ENCODE measurements at places on chromosomes 11 and 22.

GRCh38 chr11:75583718-75584658 is 21.9 kb downstream of the SERPINH1 start:
- peak; percentile 66 for DNase-seq

DNA sequence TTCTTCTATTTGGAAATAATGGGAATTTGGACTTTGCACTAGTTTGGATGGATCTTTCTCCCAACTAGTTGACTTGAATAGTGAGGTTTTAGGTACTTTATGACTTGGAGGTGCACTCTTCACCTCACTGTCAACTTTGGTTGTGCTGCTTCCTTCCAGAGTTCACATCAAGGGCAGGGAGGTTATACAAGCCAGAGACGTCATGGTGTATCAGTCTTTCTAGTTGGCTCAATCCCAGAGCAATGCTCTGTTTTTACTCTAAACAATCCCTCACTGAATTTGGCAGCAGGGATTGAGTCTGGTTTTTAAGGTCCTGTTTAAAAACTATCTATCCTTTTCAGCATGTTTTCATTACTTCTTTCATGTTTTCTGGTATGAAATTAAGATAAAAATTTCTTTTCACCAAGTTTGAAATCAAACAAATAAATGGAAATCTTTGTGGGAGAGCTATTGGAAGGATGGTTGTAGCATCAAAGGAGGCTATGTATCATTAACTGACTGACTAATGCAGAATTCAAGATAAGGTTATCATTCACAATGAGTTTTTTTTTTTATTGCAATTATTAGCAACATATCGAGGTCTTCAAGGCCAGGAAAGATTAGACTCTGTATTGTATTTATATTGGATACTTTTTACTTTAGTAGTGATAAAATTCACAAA is 28.0 kb upstream of the ZBED5 start:
- DNase-seq, result no peak

- no peak for DNase-seq
These were observed 4.1 kb downstream of the MMP20 start for GRCh38 chr11:102620818-102621561.

DNA sequence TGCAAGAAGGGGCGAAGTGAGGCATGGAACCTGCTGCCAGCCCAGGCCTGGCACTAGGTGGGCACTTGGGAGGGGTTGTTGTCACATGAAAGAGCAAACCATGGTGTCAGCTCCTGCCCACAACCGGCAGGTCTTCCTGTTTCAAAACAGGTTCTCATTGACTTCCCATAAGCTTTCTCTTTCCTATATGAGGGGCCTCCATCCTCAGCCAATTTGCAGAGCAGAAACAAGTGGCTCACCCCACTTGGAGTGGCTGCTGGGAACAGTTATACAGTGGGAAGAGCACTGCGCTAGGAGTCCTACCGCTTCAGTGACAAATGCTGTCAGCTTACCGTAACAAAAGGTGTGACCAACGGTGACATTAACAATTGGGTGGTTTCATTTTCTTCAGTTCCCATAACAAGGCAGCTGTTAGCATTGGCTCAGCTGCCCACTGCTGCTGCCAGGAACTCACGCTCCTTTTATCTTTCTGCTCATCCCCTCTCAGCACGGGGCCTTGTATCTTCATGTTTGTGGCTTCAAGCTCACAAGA is 10.2 kb upstream of the SSTR3 start:
- no peak for DNase-seq

DNA sequence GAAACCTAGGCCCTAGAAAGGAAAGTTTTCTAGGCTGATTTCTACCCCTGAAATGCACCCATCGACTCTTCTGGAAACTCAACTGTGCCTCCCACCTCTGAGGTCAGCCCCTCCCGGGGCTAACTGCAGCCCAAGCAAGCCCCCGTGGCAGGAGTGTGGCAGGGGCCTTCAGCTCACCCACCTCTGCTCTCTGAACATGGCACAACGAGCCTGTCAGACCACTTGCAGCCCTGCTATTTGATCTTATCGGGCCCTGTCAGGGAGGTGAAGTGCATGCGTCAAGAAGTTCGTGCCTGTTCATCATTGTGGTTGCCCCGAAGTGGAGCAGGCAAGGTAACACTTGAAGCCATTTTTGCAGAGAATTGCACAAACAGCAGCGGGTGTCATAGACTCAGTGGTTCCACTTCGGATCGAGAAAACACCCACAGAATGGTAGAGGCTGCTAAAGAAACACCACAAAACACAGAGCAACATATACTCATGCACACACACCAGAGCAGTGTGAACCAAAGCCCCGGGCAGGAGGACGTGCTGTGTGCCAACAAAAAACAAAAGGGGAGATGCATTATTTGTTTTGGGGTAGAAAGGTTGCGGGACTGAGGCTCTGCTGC is 262.7 kb downstream of the ETS1 start:
- DNase-seq, result no peak

- DNase-seq, result no peak
These were observed 78.7 kb downstream of the COMMD9 start for GRCh38 chr11:36210529-36210928.

DNA sequence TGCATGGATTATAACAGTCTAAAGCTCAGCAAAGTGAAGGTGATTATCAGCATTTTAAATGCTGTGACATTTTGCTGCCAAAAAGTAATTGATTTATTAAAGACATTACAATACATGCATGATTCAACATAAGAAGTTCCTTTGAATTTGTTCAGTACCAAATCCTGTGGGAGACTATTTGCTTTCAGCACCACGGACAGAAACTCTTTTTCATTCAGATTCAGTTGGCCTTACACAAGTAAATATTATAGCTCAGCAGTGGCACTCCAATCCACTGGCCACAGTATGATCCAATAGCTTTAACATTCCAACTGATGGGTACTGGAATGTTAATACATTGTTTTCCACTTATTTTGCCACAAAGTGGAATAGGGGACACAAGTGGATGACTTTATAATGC is 806.7 kb downstream of the NTM start:
- DNase-seq, result no peak

- DNase-seq, result no peak
These were observed 736.0 kb downstream of the NELL1 start for GRCh38 chr11:21405422-21405821.

GRCh38 chr22:26170795-26171580 is 1.7 kb downstream of the SEZ6L start:
- DNase-seq, result peak; percentile 21

GRCh38 chr11:116466801-116467200 is 306.0 kb downstream of the BUD13 start:
- DNase-seq, result no peak

DNA sequence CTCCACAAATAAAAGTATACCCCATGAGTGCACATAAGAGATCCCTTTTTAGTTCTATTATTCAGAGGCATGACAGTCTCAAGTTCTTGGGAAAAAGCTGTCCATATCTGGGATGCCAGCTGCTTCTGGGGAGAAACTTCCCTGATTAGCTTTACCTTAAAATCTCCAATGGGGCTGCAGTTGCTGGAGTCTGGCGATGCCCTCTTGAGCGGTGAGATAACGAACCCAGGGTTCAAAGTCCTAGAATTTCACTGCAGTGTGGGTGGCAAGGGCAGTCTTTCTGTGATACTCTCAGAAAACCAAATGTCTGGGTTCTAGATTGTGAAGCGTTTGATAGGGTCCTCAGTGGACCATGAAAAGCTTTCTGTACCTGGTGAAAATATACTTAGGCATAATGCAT is 7.4 kb upstream of the PRR33 start:
- DNase-seq, result no peak

- DNase-seq, result no peak
These were observed 14.0 kb downstream of the GRAMD1B start for GRCh38 chr11:123443851-123444623.

DNA sequence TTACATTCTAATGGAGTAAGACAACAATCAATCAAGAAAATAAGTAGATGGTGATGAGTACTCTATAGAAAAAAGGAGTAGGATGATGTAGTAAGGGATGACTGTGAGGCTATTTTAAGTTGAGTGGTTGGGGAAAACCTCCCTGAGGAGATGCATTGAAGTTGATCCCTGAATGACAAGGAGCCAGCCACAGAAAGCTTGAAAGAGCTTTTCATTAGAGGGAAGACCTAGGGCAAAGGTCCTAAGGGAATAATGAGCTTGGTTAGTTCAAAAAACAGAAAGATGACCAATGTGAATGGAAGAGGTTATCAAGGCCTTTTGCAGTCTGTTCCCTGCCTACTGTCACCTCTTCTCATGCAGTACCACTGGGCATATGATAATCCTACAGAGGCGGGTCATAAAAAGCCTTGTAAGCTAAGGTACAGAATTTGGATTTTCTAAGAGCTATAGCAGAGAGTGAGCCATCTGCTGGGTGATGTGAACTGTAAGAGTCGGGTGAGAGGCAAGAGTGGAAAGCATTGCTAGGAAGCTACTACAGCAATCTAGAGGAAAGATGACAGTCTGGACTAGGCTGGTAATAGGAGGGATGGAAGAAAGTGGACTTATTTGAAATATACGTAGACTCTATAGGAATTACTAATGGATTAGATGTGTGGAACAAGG is 3.1 kb downstream of the PPP2R1B start:
- DNase-seq, result no peak

DNA sequence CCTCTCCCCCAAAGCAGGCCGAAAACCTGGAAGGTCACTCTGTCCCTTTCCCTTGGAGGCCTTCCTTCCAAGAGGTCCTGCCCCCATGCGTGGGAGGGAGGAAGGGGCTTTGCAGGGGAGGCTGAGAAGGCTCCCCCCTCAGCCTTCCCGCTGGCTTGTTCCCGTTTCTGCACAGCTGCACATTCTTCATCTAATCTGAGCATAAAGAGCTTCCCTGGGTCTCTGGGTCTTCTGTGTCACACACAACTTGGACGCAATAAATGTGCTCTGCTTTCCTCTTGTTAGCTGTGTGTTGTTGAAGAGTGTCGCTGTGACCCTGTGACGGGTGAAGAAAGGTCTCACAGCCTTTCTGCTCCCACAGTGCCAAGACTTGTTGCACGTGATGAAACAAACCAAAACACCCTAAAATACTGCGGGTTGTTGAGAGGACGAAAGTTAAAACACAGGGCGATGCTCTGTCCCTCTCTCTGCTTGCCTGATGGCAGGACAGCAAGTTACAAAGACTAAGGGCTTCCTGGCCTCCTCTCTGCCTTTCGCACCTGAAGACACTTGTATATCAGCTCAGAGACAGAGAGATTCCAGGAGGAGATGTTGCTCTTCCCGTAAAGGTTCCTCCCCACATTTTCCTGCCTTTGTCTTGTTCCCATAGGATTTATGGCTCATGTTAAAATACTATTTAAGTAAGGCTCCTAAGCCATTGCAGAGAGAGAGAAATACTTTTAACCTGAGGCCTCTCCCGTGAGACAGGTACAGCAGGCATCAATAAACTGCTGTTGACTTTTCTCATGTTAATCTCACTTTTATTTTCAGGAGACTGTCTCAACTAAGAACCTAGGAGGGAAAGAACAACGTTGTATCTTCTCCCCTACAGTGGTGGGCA is 15.4 kb upstream of the IFITM3 start:
- no peak for DNase-seq

DNA sequence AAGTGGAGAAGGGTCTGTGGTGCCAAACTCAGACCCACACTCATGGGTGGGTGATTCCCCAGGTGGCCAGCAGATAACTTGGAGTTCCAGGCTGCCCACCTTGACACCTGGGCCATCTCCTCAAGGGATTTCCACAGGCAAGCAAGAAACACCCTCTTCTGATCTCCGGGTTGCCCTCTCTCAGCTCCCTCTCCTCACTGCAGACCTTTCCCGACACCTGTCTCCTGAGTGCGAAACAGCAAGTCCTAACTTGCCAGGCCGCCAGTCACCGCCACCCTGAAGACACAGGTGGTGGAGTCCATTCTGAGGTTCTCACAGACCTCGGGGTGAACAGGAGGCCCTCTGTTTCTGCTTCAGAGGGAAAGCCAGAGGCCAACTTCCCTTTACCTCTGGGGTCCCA is 16.6 kb downstream of the GALNT18 start:
- no peak for DNase-seq

GRCh38 chr11:115699733-115700132 is 195.5 kb upstream of the CADM1 start:
- DNase-seq, result no peak

GRCh38 chr22:36129486-36130388 is 30.8 kb downstream of the APOL3 start:
- DNase-seq, result no peak

DNA sequence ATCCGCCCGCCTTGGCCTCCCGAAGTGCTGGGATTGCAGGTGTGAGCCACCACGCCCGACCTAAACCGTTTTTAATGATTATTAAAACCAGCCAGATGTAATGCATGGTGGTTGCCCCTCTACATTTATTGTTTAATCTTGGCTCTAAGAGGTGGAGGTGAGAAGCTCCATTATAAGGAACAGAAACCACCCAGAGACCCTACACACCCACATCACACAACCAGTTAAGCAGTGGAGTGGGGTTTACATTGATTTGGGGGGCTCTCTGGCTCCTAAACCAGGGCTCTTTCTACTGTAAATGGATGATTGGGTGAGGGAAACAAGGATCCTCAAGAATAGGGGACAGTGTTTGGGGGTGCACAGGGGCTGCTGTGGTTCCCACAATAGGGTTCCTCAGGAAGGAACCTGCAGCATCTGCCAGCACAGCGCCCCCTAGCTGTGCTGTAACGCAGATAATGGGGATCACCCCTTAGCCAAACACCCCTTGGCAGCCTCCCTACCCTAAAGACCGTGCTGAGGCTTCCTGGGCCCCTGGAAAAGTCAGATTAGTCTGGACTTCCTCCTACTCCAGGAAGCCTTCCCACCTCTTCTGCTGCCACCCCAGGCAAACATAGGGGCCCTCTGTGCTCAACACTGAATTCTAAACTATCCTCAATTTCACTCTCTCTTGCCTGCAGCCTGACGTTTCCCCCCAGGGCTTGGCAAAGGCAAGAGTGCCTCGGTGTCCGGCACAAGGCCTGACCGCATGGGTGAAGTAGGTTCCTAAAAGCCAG is 2.4 kb downstream of the MPST start:
- DNase-seq, result peak; percentile 88

DNA sequence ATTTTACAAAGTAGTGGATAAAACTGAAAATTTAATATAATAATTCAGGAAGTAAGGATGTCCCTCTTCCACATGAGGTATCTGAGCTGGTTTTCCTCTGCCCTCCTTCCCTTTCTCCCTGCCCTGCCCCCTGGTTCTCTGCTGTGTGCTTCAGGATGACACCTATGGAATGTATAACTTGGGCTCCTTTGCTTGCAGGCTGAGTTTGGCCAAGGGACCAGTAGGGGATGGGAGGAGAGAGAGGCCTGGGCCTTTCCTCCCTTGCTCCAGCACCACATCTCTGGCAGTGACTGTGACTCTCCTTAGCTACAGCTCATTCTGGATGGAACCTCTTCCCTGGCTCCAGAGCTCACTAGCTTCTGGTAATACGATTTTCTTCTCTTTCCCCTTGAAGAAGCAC is 10.1 kb downstream of the IRAG1 start:
- no peak for DNase-seq

GRCh38 chr22:25970999-25971811 is 198.1 kb upstream of the SEZ6L start:
- no peak for DNase-seq

- DNase-seq, result no peak
These were observed 38.2 kb downstream of the TRIOBP start for GRCh38 chr22:37734964-37735451.

- DNase-seq, result no peak
These were observed 5.4 kb upstream of the TMEM86A start for GRCh38 chr11:18692941-18693760.

GRCh38 chr11:128867277-128867676 is at the start of gene KCNJ1:
TSS of gene KCNJ1 (minus strand) at chr11:128867296. CDS start at chr11:128840243, 27,053 bp downstream.
- DNase-seq, result no peak

All from GM20000 (cell line).